AG04450 (cell line): ENCODE measurements at places on chromosomes 2 and 18.
A peak's percentile ranks its signal among the peaks of the same experiment; 100 is the strongest.

DNA sequence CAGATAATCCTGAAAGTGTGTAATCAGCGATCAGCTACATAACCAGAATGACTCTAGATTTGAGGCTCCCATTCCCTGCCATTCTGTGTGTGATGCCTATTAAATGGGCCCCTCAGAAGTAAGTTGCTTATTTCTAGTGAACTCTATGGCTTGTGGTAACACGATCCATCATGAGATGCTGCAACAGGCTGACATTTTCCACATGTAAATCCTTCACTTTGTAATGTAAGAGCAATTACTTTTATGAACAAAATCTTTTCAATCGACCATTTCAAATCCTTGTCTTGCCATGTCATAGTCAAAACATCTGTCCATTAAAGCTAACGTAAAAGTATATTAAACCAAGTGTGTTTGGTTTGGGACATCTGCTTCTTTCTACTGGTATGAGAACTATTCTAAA is 175.9 kb upstream of the ETAA1 start:
- DNase-seq = no peak

GRCh38 chr18:57146956-57147636 is at the start of gene BOD1L2:
BOD1L2 (plus strand) TSS chr18:57147087; CDS start chr18:57147313, 226 bp downstream.
- no peak for DNase-seq

GRCh38 chr2:49167131-49167530 is 12.8 kb upstream of the FSHR start:
- DNase-seq = no peak

GRCh38 chr18:37175727-37176620 is 347.0 kb downstream of the KIAA1328 start:
- DNase-seq = no peak

DNA sequence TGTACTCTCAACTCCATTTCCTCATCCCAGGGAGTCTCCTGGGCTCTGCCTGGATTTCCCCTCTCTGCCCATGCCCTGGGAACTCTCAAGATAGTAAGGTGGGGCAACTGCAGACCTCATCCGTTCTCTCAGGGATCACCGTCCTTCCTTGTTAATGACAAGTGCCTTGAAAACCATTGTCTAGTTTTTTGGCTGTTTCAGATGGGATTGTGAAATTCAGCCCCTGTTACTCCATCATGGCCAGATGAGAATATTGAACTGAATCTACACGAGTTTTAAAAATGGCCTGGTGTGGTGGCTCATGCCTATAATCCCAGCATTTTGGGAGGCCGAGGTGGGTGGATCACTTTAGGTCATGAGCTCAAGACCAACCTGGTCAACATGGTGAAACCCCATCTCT is 665 bp upstream of the HRH4 start:
- DNase-seq = no peak

GRCh38 chr2:118223992-118224894 is 136.0 kb downstream of the INSIG2 start:
- no peak for DNase-seq

GRCh38 chr18:44786688-44787087 is 106.0 kb downstream of the SETBP1 start:
- no peak for DNase-seq

GRCh38 chr18:14781671-14782070 is 33.7 kb downstream of the ANKRD30B start:
- DNase-seq = no peak

- DNase-seq = no peak
Observed at GRCh38 chr2:106638580-106638979, 151.4 kb downstream of the CD8B2 start.

DNA sequence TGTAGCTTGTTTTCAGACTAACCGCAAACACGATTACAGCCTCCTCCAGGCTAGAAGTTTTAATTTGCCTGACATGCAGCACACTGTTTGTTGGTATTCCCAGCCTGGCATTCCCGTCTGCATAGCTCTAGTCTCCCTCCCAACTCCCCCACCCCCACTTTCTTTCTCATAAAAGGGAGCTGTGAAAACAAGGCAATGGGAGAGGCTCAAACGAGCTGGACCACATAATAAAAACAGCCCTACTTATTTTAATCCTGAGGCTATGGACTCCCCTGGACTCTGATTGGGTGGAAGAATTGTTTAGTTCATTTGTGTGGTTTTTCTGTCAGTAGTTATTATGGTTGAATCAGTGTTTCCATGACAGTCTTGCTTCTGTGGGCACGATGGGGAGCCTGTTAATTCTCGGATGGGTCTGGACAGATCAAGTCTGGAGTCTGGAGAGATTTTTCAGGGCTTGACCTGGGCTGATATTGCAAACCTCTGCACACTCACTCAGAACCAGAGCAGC is 1.2 kb downstream of the STON1 start:
- DNase-seq = no peak

DNA sequence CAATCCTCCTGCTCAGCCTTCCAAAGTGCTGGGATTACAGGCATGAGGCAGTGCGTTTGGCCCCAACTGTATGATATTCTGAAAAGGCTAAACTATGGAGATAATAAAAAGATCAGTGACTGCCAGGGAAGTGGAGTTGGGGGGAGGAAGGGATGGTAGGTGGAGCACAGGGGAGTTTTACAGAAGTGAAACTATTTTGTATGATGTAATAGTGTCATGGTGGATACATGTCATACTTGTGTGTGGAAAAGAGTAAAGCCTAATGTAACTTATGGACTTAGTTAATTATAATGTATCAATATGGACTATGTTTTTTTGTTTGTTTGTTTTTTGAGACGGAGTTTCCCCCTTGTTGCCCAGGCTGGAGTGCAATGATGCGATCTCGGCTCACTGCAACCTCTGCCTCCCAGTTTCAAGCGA is 2.9 kb upstream of the GGCX start:
- DNase-seq = no peak

- no peak for DNase-seq
Observed at GRCh38 chr2:52695731-52696130, 1071.9 kb upstream of the CHAC2 start.

- DNase-seq = no peak
Observed at GRCh38 chr2:43376523-43377198, 150.3 kb upstream of the ZFP36L2 start.

DNA sequence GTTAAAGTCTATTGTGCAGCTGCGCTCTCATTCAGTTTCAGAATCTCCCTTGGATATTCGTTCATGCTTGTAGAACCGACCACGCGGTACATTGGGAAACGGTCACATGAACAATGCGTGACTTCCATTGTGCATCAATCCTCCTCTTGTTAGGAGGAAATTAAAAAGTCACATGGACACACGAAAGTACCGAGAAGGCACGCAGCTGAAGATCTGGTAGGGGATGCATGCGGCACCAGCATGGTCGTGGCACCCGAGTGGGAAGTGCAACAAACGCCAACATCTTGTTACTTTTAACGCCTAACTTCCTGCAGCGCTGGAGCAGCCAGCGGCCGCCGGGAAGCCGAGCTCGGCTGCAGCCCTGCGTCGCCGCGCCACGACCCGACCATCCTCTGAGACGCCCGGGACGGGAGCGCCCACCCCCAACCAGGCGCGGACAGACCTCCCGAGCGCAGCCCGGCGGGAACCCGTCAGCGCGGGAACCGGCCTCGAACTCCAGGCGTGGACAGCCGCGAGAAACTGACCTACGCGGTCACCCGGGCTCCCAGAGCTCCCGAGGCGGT is 412 bp downstream of the OSBPL1A start:
- DNase-seq = peak; percentile 21

DNA sequence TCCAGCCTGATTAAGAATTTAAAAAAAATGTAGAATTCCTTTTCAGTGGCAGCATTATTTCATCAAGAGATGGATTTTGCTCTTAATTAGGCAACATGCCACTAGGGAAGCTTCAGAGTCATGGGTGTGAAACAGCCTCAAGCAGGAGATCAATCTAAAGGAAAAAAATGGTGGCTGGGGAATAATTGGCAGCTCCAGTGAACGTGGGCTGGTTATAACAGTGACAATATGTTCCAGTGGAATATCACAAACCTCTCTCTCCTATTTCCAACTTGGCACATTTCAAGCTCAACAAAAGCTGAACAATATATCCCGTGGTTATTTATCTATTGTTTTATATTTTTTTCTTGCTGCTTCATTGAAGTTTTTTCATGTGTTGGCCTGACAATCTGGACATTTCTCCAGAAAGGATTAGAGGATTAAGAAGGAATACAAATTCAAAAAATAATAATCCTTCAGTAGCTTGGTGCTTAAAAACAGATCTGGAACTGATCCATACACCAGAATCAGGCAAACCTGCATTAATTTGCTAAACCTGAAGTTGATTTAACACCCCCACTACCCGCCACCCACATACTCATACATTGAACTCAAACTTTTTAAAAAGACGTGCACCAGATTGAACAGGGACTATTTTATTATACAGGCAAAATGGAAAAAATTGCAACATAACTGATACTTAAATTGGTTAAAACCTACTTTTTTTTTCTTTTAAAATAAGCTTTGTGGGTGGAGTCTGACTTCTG is 255.9 kb upstream of the SPRED2 start:
- no peak for DNase-seq

- DNase-seq = no peak
Observed at GRCh38 chr2:222969491-222969890, 82.5 kb upstream of the KCNE4 start.

- DNase-seq = no peak
Observed at GRCh38 chr2:174771631-174772471, 7.6 kb upstream of the CHRNA1 start.

DNA sequence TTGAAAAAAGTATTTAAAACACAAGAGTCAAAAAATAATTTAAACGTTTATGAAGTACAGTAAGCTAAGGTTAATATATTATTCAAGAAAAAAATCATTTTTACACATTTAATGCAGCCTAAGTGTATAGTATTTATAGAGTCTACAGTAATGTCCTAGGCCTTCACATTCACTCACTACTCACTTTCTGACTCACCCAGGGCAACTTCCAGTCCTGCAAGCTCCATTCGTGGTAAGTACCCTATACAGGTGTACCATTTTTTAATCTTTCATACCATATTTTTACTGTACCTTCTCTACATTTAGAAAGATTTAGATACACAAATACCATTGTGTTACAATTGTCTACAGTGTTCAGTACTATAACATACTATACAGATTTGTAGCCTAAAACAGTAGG is 20.9 kb upstream of the RPRD1A start:
- no peak for DNase-seq

DNA sequence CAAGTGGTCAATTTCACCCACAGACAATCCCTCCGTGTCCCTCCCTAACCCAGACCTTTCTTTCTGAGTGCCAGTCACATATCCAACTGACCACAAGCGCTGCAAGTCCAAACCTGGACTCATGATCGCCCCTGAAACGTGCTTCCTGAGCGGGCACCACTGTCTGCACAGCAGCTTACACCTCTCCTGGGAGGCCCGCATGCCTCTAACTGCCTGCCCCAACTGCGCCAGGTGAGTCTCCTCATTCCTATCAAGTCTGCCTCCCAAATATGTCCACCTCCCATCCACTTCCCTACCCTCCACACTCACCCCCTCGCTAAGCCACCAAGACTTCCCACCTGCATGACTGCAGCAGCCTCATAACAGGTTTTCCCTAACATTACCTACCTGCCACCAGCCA is 33.4 kb downstream of the COL4A4 start:
- no peak for DNase-seq

GRCh38 chr2:70425682-70426301 is 123.9 kb upstream of the FAM136A start:
- no peak for DNase-seq

DNA sequence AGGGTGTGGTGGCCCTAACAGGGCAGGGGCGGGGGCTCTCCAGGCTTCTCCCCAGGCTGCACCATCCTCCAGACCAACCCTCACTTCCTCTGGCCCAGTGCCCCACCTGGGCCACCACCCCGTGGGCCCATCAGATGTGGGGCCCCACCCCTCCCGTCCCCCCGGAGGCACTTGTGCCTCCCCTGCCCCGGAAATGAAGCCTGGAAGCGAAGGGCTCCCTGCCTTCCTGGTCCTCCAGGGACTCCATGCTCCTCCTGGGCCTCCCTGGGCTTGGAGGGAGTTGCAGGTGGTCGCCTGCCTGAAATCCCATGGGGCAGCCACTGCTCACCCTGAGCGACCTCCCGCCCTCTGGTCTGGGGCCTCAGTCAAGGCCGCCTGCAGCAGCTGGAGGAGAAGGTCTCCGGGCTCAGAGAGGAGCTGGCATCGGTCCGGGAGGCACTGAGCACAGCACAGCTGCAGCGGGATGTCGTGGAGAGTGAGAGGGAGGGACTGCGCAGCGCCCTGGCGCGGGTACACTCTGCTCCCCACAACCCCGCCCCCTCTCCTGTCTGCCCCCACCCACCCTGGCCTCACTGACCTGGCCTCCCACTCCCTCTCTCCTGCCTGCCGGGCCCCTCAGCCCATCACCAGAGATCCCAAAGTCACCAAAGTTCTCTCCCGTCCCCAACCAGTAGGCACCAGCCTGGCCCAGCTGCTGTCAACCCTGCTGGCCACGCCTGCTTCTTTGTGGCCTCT is 28.0 kb downstream of the CROCC2 start:
- DNase-seq = no peak
